ENCODE measurements at places on chromosomes 5 and 9. TPM values are rescaled to one million over a fixed set of nuclear protein-coding genes. Genes with fewer than 3 reads are reported as not detected.

GRCh38 chr9:75909776-75910175, 19.3 kb downstream of the PCSK5 start:
- DNase-seq: no peak

GRCh38 chr5:152113401-152113800, 188.8 kb upstream of the GLRA1 start:
- no peak for DNase-seq

DNA sequence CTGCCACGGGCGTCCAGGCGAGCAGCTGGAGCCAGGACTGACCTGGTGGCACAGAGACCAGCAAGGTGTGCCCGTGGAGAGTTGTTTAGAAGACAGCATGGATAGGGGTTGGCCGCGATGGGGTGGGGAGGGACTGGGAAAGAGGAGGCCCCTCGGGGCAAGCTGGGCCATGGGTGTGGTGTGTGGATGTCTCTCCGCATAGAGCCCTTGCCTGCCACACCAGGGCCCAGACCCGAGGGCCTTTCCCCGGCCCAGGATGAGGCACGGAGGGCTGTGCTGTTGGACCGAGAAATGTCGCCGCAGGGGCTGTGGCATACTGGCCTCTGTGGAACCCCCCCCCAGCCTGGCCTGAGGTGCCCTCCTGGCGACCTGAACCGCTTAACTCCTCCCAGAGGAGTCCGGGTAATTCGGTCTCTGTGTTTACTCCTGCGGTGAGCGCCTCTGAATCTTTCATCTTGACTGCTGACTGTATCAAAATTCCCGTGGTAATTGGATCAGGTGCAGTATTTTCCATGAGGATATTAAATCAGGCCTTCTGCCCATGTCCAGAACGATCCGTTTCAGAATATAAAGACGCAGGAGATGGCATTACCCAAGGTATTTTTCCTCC, 22.5 kb upstream of the LAMC3 start:
- DNase-seq: no peak

- no peak for DNase-seq
These were observed 18.6 kb upstream of the AGXT2 start for GRCh38 chr5:35066260-35066795.

DNA sequence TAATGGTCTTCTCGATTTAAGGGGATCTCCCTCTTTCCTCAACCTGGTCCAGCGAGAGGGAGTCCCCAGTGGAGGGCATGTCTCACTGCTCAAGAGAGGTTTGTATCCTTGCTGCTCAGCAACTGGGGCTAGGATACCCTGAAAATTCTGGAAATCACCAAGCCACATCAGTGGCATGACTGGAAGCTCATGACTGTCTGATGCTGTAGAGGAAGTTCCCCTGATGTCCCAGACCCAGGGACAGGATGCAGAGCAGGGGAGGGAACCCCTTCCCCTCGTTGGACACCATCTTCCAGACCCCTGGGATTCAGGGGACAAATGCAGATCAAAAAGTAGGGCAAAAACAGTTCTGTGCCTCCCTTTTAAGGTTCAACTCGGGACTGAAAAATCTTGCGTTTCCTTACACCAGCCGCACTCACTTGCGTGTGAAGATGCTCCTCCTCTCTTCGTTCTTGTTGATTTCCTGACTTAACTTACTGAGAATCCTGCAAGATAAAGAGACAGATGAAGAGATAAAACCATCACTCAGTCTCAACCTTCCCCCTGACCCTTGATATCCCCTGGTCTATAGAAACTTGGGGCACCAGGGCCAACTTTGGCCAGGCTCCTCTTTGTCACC, 22.1 kb downstream of the LCP2 start:
- no peak for DNase-seq

- no peak for DNase-seq
These were observed 521.0 kb upstream of the SEMA6A start for GRCh38 chr5:117095346-117096332.

DNA sequence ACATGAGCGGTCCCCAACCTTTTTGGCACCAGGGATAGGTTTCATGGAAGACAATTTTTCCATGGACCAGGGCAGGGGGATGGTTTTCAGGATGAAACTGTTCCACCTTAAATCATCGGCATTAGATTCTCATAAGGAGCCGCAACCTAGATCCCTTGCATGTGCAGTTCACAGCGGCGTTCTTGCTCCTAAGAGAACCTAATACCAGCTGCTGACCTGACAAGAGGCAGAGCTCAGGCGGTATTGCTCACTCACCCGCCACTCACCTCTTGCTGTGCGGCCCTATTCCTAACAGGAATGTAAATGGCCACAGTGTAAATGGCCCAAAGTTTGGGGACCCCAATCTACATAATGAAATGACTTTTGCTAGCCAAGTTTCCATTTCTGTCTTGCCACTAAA, 3.1 kb upstream of the PLIN2 start:
- DNase-seq: no peak

DNA sequence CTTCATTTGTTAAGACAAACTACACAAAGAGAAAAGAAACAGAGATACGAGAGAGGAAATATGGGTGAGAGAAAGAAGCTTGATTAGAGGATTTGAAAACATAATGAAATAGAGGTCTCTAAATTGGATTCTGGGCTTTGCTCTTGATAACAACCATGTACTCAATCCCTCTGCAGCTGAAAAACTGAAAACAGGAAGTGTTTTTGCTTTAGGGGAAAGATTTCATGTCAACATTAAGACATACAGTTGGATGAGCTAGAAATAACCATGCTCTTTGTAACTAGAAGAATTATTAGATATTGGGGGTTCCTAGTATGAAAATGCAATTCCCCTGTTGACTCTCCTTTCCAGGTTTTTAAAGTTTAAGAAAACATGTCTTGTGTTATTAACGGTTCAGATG, 21.9 kb downstream of the CRHBP start:
- no peak for DNase-seq

DNA sequence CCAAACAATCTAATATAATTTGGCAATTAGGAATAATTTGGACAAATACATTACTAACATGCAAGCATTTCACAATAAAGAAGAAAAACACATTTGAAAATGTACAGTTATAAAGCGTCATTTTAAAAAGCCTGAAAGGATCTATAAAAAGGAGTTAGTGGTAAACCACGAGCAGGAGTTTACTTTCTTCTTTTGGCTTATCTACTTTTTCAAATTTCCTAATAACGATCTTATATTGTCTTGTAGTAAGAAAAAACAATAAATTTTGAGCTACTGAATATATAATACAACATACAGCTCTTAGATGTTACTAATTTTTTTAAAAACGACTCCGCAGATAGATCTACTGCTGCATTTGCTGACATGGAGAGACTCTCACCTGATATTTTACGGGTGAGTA, 79.9 kb downstream of the SMIM23 start:
- no peak for DNase-seq

DNA sequence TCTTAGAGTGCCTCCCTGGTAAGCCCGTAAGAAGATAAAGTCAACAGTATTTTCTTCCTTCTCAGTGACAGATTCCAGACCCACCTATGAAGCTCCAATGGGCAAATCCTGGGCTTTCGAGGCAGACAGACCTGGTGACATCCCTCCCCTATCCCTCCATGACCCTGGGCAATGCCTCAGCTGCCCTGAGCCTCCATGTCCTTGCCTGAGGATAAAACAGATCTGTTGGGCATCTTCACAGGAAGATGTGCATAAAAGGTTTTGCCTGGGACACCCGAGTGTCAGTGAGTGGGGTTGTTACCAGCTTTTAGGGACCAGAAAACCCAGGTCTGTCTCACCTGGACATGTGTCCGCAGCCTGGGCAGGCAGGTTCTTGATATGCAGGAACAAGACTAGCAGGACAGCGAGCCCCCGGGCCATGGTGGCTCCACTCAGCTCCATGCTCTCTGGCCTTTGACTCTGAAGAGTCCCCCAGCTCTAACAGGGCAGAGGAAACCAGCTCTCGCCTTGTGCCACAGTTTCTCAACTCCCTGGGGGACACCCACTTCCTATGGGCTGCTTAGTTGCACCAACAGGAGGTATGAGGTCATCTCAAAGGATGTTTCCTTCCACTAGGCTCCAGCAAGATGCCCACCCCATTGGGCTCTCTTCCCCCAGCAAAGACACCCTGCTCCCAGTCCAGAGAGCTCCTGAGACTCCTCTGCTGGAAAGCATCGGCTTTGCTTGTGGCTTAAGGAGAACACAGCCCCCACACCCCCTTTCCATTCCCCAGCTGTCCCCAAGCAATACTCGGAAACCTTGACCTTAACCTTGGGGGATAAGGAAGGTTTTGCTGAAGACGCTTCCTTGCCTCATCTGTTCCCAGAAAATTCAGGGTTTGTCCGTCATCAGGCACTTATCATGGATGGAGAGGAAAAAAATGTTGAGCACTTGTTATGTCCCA, at the start of gene FCN1:
FCN1 (minus strand) TSS at position 482 of the 943 bp plus-strand sequence; CDS start at position 441, 41 bp downstream.
- DNase-seq: no peak

- DNase-seq: peak; percentile 38
These were observed 118.4 kb upstream of the PRSS3 start for GRCh38 chr9:33676746-33677505.

- DNase-seq: no peak
These were observed 141.3 kb upstream of the ALDH1B1 start for GRCh38 chr9:38251036-38251860.

DNA sequence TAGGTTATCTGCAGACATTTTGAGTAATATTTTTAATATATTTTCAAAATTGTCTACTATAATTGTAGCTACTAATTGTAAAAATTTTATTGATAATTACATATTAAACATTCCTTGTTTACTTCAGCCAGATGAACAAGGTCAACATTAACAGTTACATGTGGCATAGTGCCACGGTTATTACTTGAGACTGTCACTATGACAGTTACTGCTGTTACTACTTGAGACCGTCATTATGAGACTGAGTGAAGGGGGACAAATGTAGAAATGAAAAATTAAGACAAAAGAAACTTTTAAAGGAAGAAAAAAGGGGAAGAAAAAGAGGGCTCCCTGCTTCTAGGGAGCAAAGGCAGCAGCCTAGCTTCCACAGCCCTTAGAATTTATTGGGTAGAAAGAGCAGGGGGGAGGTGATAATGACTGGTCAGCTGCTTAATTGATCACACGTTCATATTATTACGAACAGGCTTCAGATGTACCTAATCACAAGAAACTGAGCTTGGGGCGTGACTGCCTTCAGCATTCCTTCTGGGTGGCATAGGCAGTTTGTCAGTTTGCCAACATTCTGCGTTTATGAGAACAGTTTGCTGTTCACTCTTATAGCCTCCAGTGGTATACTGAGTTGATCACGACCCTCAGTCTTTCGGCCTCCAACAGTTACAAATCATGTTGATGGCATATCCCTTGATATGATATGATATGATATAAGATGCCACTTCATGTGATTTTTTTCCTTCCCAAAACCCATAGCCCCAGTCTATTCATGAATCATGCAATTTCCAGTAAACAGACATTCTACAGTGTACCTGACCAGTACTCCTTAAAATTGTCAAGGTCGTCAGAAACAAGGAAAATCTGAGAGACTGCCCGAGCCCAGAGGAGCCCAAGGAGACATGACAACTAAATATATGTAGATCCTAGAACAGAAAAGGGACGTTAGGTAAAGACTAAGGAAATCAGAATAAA, 13.1 kb downstream of the MARCHF6 start:
- no peak for DNase-seq

DNA sequence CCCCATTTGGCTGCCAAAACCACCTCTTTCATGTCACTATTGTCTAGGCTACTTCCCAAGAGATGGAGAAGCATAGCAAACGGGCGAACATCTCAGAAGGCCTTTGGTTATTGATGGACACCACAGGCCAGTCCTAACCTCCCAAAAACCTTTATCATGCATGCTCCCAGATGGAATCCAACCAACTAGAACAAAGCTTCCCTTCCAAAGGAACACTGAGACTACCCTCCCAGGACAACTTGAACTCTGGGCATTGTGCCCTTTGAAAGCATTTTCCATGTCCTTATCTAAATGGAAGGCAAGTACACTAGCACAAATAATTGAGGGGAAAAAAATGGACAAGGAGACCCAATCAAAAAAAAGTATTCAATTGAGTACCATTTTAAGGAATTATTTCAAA, 65.6 kb downstream of the SPOCK1 start:
- no peak for DNase-seq

DNA sequence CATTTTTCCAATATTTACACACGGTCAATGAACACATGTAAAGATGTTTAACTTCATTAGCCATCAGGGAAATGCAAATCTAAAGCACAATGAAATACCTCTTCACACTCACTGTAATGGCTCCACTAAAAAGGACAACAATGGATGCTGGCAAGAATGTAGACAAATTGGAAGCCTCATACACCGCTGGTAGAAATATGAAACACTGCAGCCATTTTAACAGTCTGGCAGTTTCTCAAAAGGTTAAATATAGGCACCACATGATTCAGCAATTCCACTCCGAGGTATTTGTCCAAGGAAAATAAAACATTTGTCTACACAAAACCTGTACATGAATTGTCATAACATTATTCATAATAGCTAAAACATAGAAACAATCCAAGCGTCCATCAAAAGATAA, 20.0 kb downstream of the RNF145 start:
- no peak for DNase-seq

DNA sequence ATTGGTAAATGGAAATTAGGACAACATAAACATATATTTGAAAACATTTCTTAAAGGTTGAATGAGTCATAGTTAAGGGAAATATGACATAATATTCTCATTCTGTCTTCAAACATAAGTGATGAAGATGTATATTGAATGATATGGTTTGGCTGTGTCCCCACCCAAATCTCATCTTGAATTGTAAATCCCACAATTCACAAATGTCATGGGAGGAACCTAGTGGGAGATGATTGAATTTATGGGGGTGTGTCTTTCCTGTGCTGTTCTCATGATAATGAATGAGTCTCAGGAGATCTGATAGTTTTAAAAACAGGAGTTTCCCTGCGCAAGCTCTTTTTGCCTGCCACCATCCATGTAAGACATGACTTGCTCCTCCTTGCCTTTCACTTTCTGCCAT, 104.4 kb upstream of the MPDZ start:
- DNase-seq: no peak

DNA sequence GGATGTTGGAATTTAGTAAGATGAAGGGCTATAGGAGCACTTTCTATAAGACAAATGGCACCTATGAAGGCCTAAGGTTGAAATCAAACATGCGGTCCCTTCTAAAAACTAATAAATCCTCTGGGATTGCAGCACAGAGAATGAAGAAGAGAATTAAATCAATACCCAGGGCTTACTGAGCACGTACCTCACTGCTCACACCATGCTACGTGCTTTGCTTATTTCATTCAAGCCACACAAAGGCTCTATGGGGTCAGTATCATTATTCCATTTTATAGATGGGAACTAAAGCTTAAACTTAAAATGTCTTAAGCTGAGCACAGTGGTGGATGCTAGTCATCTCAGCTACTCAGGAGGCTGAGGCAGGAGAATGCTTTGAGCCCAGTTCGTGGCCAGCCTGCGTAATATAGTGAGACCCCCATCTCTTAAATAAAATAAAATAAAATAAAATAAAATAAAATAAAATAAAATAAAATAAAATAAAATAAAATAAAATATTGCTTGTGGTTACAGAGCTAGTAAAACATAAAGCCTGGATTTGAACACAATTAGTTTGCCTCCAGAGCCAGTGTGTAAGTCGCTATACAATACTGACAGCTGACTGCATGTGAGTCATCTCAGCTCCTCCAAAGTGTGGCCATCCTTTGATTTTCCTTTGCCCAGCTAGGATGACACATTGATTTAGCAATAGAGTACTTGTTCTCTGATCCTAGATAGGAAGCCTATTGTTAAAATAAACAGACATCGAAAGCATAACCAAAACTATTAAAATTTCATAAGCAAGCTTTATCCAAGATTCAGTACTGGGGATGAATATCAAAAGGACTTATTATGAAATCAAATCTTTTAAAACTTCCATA, 20.9 kb upstream of the DPYSL3 start:
- no peak for DNase-seq

C9orf50 gene
- total RNA-seq: not detected

PCDHA9 gene
- not detected for total RNA-seq

ERGIC1 gene
- total RNA-seq: 140 TPM

ADRB2 gene
- 1.5 TPM for total RNA-seq

LHX6 gene
- total RNA-seq: 0.51 TPM

IFNA13 gene
- total RNA-seq: not detected

DMRT3 gene
- not detected for total RNA-seq

ALDOB gene
- 3,061 TPM for total RNA-seq

Measured in right lobe of liver (tissue), 6 donors.